NCI-H1105 (cell line): ENCODE measurements at places on chromosomes 6 and 20.

DNA sequence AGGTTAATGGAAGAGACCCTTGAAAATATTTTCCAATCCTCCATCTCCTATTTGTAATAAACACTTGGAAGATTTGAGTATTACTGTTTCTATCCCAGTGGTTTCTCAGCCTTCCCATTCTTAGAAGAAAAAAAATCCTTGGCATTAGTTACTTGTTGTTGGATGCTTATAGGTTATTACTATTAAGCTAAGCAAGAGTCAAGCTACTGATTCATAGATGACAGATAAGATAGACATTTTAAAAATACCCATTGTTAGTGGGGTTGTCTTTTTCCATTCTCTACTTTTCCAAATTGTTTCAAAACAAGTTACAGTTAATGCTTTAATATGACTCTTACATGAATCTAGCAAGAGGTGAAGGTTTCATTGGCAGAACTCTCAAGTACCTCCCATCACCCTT lies 158.5 kb downstream of the HIVEP2 start:
- DNase-seq, result no peak

- no peak for DNase-seq
Observed at GRCh38 chr6:53432318-53433161, 83.8 kb upstream of the ELOVL5 start.

DNA sequence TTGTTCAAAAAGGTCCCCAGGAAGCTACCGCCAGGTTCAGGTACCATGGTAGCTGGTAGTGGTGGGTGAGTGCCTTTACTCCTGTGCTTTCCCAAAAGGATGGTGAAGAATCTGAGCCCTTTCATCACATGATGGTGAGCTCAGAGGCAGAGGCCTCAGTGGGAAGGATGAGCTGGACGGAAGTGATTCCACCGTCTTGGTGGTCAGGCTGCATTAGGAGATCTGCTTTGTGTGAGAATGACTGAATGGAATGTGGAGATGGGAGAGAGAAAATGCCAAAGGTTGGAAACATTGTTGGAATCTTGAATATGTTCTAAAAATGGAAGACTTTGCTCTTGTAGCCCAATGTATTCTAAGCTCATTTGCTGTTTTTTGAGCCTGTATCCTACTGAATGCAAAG lies 108.1 kb upstream of the SCP2D1 start:
- no peak for DNase-seq

DNA sequence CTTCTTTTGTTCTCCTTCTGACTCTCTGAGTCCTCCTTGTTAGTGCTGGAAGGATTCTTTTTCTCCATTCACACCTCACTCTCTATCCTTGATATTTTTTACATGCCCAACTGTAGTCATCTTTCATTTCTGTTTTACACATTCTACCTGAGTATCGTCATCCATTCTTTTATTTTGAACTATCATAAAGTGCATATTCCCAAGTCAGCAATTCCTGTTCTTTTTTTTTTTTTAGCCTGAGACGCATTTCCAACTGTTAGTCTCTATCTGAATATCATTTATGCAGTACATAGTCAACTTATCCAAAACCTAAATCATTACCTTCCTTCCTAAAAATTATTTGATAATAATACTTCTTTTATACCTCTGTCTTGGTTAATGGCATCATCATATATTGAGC lies 207.5 kb downstream of the NKAIN2 start:
- DNase-seq, result no peak

DNA sequence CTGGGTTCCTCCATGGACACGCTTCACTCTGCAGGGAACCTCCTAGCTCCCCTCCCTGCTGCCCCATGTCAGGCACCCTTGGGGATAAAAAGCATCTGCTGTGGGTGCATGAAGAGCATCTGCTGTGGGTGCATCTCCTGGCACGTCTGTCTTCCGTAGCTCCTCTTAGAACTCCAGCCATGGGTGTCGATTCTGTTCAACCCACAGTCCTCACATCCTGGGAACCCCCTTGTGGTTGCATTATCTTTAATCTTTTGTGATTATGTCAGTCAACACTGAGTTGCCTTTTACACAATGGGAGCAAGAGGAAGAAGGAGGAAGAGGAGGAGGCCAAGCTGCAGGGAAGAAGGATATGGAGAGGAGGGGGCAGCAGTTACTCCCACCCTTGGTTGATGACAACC lies 24.1 kb upstream of the CCR6 start:
- no peak for DNase-seq

- DNase-seq, result no peak
Observed at GRCh38 chr6:35087361-35088280, 53.5 kb downstream of the TCP11 start.

DNA sequence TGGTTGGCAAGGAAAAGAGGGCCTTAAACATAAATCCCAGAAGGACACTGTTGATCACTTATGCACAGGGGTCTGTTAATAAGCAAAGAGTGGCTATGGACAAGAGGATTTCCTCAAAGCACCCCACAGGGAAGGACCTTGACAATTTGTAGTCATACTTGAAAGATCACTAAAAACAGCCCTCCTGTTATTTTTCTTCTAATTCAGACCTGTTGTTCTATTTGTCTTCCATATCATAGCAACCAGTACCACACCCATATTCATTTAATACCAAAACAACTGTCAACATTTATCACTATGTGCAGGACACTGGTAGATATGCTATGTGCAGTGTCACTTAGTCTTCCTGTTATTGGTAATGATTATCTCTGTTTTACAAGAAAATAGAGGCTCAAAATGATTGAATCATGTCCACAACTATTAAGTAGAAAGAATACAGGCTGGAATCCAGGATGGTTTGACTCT lies 3.2 kb upstream of the DYNLRB1 start:
- no peak for DNase-seq
